ENCODE measurements at places on chromosomes 6 and 20. TPM values are rescaled to one million over a fixed set of nuclear protein-coding genes. Genes with fewer than 3 reads are reported as not detected.

DNA sequence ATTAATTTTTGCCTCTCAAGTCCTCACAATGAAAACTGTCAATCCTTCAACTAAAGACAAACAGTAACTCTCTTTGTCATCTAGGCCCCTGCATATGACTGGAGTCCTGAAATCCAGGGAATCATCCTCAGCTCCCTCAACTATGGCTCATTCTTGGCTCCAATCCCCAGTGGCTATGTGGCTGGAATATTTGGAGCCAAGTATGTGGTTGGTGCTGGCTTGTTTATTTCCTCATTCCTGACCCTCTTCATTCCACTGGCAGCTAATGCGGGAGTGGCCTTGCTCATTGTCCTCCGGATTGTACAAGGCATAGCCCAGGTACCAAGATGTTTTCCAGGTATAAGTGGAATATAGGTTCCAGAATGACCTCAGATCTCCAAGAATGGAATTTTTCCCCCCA is 15.4 kb downstream of the SLC17A4 start:
- DNase-seq: no peak

DNA sequence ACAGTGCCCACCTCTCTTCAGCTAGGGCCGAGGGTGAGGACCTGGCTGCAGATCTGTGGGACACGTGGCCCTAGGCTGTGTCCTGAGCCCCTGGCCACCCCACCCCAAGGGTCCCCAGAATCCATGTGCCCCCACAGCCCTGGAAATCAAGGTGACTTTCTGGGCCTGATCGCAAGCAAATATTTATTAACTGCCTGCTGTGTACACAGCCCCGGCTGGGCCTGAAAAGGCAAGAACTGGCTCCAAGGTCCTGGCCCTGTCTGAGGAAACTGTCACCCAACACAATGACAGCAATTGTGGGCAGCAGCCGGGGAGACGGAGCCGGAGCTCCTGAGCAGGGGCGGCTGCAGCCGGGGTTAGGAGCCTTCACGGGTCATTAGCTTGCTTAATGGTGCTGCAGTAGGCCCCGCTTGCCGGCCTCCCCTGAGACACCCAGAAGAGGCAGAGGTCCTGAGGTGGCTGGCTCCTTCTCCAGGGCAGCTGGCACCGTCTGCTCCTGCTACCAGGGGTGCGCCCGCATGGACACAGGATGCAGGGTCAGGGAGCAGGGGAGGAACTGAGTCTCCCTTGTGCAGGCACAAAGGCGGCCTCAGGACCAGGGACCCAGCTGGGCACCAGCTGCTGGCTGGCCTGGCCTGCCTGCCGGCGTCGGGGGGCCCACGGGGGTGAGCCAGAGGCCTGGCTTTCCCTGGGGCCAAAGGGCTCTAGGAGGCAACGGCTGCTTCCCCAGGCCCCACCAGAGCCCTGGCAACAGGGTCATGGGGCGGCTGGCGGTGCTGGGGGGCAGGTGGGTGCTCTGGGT is 24.1 kb downstream of the NPEPL1 start:
- peak; percentile 14 for DNase-seq

DNA sequence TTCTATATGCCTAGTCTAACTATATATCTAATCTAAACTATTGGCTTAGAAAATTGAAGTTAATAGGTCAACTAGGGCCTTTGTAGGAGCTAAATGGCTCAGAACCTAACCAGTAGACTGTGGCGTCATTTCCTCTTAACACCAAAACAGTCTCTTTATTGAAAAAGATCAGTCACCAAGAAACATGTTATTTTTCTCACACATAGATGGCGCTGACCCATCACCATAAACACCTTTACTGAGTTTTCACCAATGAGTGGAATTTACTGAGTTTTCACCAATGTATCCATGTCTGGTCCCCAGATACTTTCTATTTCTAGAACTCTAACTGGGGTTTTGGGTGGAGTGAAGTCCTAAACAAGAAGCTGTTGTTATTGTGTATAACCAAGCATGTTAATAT is 636.0 kb downstream of the BCKDHB start:
- DNase-seq: no peak

DNA sequence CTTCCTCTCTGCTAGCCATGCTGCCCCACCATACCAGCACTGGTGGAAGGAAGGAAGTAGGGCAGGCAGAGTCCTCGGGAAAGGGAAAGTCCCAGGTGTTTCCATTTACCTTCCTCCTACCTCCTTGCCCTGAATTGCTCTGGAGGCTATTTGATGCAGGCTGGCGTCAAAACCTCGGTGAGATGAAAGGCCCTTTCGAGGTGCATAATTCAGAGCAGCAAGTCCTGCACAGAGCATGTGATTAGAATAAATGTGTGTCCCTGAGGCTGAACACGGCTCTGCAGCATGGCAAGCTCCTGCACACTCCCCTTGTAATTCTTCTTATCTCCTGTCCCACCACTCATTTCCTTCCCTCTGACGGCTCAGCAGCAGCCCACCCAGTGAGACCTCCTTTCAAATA is 98.7 kb upstream of the LRFN2 start:
- DNase-seq: no peak

GRCh38 chr20:62849431-62849830 is 12.2 kb downstream of the TCFL5 start:
- no peak for DNase-seq

GRCh38 chr6:26187981-26188635 is 100.9 kb downstream of the HFE start:
- DNase-seq: peak; percentile 84

GRCh38 chr20:63703471-63703975 is 4.3 kb downstream of the ARFRP1 start:
- DNase-seq: no peak

- DNase-seq: no peak
Observed at GRCh38 chr20:26308961-26309360, 612.3 kb upstream of the ZNF337 start.

DNA sequence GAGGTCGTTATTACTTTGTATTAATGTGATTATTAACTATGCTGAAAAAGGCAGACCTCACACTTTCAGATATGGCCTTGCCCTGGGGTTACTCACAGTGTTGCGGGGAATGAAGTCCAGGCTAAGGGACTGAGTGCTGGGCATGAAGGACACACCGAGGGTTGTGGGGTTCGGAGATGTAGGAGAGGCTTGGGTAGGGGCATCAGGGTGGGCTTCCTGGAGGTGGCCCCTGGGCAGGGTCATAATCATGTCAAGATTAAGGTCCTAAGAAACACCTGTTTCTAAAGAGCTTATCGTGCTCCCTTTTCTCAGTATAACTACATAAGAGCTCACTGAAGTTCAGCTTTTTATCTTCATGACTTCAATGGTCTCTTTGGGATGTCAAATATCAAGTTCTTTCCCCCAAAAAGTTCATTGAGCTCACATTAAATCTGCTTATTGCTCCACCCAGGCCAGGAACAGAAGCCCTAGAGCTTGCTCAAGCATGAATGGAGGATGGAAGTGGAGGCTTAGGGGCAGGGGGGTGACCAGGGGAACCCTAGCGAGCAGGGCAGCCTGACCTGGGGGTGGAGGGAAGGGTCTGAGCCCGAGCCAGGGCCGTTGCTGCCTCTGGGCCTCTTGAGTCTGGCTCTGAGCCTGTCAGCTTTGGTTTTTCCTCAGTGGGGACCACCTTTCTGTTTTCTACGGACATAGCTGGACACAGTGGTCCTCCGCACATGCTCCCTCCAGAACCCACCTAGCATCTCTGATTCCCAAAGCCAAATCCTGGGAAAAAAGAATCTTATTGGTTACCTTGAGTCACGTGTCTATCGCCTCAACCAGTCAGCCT is 37.3 kb upstream of the TGM2 start:
- no peak for DNase-seq

GRCh38 chr6:42409581-42409980 is 42.1 kb downstream of the TRERF1 start:
- DNase-seq: no peak

DNA sequence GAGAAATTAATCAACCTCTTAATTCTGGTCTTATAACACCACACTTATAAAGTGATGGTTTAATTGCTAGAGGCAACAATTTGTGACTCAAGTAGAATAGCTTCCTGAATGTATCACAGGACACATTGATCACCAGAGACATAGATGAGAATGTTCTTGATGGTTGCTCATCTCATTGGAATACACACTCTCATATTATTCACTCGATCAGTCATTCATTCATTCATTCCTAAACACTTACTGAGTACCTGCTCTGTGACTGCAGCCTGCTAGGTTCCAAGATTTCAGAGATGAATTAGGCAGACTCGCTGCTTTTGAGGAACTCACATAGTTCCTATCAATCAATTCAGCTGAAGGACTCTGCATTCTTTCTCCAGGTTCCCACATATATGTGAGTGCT is 365.1 kb upstream of the SOX4 start:
- no peak for DNase-seq

- no peak for DNase-seq
Observed at GRCh38 chr6:100998111-100998510, 117.0 kb upstream of the ASCC3 start.

DNA sequence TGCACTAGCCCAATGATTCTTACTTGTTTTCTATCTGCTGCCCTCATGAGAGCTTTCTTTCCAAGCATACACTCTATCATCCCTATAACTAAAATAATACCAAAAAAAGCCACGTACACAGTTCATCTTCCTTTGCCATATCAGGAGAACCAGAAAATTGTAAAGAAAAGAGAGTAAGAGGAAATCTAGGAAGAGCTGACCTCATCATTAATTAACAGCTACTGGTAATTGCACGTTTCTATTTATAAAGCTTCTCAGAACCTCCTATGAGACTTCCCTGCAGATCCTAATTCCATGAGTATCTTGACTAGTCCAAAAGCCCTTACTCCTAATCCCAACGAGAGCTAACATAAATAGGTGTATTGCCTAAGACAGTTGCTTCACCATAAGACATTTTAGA is 191.5 kb upstream of the RNF217 start:
- no peak for DNase-seq

GRCh38 chr6:43772681-43773049 is 2.7 kb downstream of the VEGFA start:
- DNase-seq: no peak

GRCh38 chr6:17577059-17577458 is 23.0 kb upstream of the FAM8A1 start:
- no peak for DNase-seq

GRCh38 chr20:1186367-1186991 is 1.7 kb upstream of the TMEM74B start:
- DNase-seq: no peak

DNA sequence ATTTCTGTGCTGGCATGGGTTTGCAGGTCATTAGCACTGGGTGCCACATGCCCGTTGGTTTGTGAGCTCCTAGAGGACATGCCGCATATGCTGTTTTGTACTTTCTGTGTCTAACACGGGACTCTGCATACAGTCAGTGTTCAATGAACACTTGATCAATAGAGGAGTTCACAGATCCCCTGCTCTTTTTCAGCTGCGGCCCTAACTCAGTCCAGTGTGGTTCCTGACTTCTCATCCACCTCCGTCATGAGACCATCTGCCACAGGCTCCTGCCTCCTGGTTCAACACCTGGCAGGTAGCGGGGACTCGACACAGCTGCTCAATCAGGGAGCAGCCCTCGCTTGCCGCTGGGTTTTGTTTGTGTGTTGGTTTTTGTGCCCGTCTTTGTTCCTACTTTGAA is 13.8 kb upstream of the BMP7 start:
- DNase-seq: no peak

GRCh38 chr6:163095401-163095800 is 319.1 kb upstream of the QKI start:
- DNase-seq: no peak

- DNase-seq: no peak
Observed at GRCh38 chr6:136788069-136788902, 4.0 kb downstream of the MAP3K5 start.

GRCh38 chr6:1170794-1171193 is 141.1 kb upstream of the FOXQ1 start:
- no peak for DNase-seq

DNA sequence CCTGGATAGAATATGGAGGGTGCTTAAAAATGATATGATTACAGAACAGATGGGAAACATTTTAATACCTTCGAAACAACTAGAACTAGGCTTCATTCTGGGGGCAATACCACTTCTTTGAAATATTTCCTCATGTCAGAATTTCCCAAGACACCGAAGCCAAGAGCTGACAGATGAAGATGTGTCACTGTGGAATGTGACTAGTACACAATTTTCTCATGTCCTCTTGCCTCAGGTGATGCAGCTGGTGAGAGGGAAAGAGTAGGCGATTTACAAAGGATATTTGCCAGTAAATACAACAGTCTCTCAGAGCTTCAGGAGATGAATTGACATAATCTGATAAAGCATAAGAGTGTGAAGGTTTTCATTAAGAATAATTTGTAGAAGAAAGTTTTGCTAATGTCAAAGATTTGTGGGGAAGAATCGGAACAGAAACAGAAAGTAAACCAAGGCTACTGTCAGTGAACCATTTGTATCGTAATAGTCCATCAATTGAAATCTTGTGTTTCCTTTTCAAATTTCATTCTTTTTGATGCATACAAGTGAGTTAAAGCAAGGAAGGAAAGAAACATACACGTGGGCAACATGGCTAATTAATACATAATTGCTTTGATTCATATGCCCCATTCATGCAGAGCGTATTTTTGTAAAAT is 164.7 kb upstream of the CCN2 start:
- no peak for DNase-seq

GRCh38 chr6:127198549-127198948 is 68.1 kb upstream of the RNF146 start:
- DNase-seq: no peak

DNA sequence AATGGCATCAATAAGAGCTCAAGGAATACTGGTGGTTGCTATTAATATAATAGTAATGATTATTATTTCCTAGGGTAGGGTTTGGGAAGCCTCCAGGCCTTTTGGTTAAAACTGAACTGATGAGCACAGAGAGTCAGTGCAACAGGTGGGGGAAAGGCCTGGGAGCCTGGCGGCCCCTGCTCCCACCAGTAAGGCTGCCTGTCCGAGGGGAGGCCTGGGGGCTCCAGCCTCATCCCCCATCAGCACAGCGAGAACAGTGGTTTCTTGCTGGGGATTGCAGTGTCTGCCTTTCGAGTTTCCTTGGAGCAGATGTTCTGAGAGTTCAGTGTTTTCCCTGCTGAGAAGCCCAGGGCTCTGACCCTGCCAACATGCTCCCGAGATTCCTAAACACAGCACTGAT is 340.4 kb downstream of the CDH26 start:
- DNase-seq: no peak

DNA sequence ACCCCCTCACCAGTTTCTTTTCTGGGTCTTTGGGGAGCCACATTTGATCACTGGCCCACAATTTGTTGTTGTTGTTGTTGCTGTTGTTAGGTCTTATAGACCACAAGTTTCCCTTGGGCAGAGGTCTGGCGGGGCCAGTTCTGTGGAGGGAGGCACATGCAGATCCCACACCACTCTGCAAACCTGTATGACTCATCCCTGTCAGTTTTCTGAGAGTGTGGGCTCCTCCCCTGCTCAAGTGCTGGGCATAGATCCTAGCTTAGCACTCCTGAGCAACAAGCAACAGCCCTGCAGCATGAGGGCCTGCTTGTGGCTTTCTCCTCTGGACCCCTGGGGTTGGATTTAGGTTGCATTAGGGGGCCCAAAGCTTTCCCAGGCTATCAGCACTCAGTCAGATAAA is 411.1 kb upstream of the HTR1E start:
- DNase-seq: no peak

GRCh38 chr6:66993272-66993671 is 1286.2 kb upstream of the EYS start:
- DNase-seq: no peak

- no peak for DNase-seq
Observed at GRCh38 chr6:91141346-91141745, 554.5 kb upstream of the MAP3K7 start.

Gene MCHR2
- total RNA-seq: not detected

Gene TMEM151B
- total RNA-seq: not detected

Gene BMP2
- not detected for total RNA-seq

Gene MYCT1
- not detected for total RNA-seq

Gene NFATC2
- total RNA-seq: 55.8 TPM

Gene TGM3
- not detected for total RNA-seq

Gene PHIP
- total RNA-seq: 29.1 TPM

Gene LY86
- 2.9 TPM for total RNA-seq

Gene NKAPL
- not detected for total RNA-seq

Gene SLA2
- total RNA-seq: 137 TPM
